ENCODE measurements at places on chromosomes 13 and 19.
A peak's percentile ranks its signal among the peaks of the same experiment; 100 is the strongest.

DNA sequence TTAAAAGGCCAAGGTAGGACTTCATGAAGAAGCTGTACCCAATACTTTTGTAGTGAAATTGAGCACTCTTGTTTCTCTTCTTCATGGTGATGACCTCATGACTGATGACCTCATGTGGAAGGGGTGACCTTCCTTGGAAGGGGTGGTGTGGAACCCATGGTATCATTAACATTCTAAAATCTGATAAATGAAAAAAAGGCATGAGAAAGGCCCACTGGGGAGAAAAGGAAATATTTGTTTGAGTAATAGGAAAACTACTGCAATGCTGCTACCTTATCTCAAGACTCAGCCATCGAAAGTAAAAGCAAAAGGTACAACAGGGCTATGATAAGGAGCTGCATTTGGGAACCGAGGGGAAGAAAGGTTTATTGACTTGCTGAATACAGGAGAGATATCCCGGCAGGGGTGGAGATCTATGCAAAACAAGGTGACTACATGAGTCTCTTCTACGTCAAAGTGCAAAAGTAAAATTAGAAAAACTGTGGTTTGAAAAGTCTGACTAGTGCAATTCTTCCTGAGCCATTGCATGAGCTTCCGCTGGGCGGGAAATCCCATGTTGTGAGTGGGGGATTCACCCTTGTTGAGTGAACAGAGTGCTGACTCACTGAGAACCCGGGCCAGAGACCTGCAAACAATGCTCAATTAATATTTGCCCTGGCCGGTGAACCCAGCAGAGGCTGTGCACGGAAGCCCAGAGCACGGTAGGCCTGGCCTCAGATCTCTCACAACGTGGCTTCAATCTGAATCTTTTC is 138.9 kb upstream of the RFC3 start:
- DNase-seq, result peak; percentile 27

- DNase-seq, result peak; percentile 73
These were observed 29.7 kb downstream of the MLLT1 start for GRCh38 chr19:6250024-6250615.

DNA sequence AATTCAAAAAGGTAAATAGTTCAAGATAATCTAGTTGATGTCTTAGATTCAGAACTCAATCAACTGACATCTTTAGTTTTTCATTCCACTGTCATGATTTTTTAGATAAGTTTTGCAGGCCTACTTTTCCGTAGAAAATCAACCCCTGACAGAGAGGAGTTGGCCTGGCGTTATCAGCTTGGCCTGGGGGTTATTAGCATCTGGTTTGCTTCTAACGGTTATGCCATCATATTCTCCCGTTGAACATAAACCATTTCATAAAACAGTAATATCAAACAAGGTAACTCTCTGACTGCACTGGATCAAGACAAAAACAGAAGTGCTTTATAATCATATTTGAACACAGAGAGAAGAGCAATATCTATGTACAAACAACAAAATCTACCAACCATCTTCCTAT is 130.8 kb upstream of the PCDH20 start:
- DNase-seq, result no peak

DNA sequence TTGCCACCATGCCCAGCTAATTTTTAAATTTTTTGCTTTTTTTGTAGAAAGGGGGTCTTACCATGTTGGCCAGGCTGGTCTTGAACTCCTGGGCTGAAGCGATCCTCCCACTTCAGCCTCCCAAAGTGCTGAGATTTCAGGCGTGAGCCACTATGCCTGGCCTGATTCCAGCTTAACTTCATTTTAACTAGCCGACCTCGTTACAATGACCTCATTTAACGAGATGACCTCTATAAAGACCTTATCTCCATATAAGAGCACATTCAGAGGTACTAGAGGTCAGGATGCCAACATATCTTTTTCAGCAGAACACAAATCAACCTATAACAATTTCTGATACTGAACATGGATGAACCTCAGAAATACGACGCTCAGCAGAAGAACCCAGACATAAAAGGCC is 10.6 kb downstream of the KCNN1 start:
- DNase-seq, result no peak

DNA sequence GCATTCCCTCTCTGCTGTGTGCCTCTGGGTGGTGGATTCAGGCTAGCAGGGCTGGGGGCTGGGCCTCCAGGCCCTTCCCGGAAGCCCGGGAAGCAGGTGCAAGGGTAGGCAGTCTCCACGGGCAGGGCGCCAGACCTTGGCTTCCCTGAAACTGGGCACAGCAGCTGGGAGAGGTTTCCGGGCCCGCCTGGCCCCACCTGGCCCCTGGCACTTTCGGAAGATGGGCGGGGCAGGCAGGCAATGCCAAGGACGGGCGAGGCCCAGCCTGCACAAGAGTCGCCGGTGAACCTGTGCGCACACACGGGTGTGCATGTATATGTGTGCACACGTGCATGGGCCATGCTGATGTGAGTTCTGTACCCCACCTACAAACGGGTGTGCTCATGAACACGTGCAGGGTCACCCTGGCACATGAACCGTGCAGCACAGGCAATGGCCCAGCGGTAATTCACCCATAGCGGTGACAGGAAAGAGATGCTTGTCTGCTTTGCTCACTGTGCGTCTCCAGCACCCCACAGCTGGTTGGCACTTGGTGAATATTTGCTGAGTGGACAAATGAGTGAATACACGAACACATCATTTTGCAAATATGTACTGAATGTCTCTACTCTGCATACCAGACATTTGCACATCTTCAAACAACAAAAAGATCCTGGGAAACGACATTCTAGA is 15.3 kb downstream of the GADD45B start:
- DNase-seq, result peak; percentile 93

DNA sequence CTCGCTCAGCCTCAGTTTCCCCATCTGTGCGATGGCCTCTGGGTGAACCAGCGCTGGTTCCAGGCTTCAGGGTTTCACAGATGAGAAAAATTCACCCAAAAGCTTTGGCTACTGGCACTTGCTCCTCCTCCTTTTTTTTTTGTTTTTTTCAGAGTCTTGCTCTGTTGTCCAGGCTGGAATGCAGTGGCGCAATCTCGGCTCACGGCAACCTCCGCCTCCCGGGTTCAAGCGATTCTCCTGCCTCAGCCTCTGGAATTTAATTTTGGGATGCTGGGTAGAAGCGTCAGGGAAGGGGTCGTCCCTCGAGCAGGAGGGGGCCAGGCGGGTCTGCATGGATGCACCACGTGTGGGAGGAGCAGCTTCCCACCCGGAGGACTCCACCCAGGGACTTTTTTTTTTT is 7.0 kb downstream of the PRSS57 start:
- no peak for DNase-seq

DNA sequence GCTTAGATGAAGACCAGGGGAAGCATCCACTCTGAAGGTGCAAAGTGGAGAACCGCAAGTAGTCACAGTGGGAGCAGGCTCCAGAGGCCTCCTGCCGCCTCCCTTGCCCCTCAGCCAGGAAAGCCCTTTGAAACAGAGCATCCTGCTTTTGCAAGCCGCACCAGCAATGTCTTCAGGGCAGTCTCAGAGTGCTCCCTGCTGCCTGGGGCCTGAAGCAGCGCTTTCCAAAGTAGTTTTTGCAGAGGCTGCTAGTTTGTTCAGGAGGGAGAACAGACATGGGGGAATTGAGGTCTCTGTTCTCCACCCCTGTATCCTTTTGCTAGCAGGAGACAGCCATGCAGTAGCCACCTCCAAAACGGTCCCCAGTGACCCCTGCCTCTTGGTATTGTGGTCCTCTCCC is 15.8 kb upstream of the POP4 start:
- DNase-seq, result no peak

DNA sequence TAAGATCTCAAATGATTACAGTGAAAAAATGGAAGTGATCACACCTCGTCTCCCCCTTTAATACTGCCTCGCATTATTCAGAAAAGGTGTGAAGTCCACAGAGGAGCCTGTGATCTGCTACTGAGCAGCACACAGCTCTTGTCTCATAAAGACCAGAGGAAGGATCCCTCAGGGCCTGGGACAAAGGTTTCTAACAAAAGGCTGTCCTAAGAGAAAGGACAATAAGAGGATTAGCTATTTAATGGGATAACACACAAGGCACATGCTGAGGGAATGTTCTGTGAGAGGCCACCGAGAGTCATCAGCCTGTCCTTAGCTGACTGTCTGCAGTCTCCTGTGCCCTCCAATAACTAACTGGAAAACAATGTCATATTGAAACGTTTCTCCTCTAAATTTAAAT is 26.7 kb downstream of the EBPL start:
- DNase-seq, result no peak

- DNase-seq, result no peak
These were observed 977.6 kb downstream of the SLITRK5 start for GRCh38 chr13:88648598-88649373.

GRCh38 chr13:114115191-114115671 is 17.2 kb downstream of the RASA3 start:
- DNase-seq, result peak; percentile 67

DNA sequence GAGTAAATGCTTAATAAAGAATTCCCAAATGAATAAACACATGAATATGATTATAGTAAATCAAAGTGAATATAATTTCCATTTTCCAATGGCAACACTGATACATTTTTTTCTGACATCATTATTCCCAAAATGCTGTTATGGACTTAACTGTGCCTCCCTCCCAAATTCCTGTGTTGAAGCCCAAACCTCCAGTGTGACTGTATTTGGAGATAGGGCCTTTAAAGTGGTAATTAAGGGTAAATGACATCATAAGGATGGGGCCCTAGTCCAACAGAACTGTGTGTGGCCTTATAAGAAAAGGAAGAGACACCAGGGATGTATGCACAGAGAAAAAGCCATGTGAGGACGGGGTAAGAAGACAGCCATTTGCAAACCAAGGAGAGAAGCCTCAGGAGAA is 19.1 kb upstream of the CCNA1 start:
- no peak for DNase-seq

DNA sequence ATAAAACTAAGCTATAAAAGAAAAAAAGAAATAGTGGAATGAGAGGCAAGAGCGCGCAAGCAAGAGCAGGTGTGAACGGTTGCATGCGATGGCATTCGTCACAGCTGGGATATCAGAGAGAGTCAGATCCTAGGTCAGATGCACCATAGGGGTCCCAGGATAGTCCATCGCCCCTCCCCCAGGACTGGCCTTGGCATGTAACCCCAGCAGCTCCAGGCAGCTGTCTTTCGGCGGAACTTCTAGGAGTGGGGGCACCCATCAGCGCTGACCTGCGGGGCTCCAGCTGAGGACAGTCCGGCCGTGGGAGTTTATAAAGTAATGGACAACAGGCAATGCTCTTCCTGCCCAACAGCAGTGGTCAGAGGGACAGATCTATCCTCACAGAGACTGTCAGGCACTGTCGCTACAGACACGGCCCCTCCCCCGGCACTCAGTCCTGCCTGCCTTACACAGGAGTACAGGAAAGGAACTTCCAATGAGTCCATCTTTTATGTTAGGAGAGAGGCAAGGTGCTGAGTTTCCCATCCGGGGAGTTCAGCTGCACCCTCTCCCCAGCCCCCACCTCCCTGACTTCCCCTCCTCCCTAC is 1.4 kb downstream of the SIAH3 start:
- DNase-seq, result no peak

- DNase-seq, result no peak
These were observed 534.5 kb downstream of the KLF5 start for GRCh38 chr13:73593199-73593765.

Measured in fibroblast of upper back skin (primary cell).